ENCODE measurements at places on chromosomes 5 and 9.
A peak's percentile ranks its signal among the peaks of the same experiment; 100 is the strongest.

- DNase-seq, result no peak
- H3K4me3 ChIP-seq, result no peak overlapping the region
- no peaks in the 10 kb centered on the region for H3K4me1 ChIP-seq
- H3K27me3 ChIP-seq, result peaks cover 12% of the 10 kb centered on the region
Measured at GRCh38 chr5:177100714-177101121, 14.0 kb downstream of the FGFR4 start.

DNA sequence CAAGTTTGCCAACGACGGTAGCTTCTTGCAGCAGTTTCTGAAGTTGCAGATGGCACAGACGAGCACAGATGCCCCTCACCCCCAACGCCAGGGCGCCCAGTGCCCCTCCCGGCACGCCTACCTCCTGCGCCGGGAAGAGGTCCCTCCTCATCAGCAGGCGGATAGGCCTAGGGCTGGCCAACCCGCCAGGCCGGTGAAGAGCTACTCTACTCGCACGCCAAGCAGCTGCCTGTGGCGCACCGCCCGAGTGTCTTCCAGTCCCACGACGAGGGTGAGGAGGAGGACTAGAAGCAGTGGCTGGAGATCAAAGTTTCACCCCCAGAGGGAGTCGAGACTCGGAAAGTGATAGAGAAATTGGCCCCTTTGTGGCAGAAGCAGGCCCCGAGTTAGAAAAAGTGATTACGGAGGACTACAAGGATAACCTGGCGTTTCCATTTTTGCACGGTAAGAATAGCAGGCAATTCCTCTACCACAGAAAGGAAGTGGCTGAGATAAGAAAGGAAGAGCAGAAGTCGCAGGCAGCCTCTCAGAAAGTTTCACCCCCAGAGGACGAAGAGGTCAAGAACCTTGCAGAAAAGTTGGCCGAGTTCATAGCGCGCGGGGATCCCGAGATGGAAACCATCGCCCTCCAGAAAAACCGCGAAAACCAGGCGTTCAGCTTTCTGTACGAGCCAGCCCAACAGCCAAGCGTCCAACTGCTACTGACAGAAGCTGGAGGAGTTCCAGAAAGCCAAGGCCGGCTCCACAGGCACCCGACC is 170.4 kb downstream of the HINT1 start:
- peaks cover 31% of the 10 kb centered on the region for H3K27me3 ChIP-seq
- H3K4me1 ChIP-seq, result no peaks in the 10 kb centered on the region
- H3K27ac ChIP-seq, result no peak overlapping the region
- H3K36me3 ChIP-seq, result no peaks in the 10 kb centered on the region
- peak; percentile 4 for DNase-seq

DNA sequence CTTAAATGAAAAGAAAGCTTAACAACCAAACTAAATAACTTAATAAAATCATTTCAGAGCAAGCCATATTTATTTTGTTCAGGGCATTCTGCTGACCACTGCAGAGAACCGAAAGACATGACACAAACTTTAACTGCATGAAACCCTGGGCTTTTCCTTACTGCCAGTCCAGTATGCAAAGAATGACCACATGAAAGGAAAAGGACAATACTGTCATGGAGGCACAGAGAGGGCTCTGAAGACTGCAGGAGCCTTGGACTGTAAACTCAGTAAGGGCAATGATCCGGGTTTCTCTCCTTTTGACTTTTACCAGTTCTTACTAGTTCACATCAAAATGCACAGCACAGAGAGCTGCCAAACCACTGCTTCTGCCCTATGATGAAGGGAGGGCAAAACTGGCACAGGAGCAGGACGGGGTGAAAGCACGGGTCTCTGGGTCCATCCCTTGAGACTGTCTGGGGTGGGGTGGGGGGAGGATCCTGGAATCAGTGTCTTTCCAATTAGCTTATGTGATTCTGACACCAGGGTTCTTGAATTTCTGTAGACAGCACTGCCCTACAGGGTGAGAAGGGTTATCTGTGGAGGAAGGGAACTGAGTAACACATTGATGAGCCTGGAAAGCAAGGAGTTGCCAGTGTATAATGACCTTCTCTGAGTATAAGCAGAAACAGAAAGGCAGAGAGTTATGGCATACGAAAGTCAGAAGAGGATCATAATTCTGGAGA is 44.7 kb downstream of the RNF130 start:
- no peak for DNase-seq
- H3K36me3 ChIP-seq, result no peaks in the 10 kb centered on the region
- no peak overlapping the region for H3K27ac ChIP-seq
- H3K4me1 ChIP-seq, result peaks cover 3% of the 10 kb centered on the region

GRCh38 chr9:3263698-3264097 is 262.1 kb downstream of the RFX3 start:
- 0 out of 3 replicates have a peak, but pooled peaks cover 2% of the 10 kb centered on the region for H3K4me1 ChIP-seq
- no peak for DNase-seq
- no peak overlapping the region for H3K4me3 ChIP-seq

DNA sequence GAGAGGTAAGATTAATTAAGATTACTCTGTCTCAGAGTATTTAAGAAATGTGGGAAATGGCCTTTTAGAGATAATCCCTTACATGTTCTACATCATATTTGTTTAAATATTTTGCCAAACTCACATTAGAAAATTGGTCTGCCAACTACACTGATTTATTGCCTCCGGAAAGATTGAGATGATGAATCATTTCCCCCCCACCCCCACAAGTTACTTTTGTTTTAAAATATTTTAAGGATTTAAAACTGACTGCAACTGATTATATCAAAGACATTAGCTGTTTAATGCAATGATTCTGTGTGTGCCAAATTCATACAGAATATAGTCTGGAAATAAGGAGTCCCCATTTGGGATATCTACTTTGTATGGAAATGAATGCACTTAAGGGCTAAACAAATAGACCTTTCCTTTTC is 674.4 kb downstream of the PRR16 start:
- no peaks in the 10 kb centered on the region for H3K4me1 ChIP-seq
- no peak overlapping the region for H3K27ac ChIP-seq
- H3K36me3 ChIP-seq, result no peaks in the 10 kb centered on the region
- no peaks in the 10 kb centered on the region for H3K27me3 ChIP-seq
- DNase-seq, result no peak
- H3K4me3 ChIP-seq, result no peak overlapping the region

- no peak for DNase-seq
- H3K4me3 ChIP-seq, result no peak overlapping the region
- no peaks in the 10 kb centered on the region for H3K4me1 ChIP-seq
- peaks cover 12% of the 10 kb centered on the region for H3K36me3 ChIP-seq
- H3K27ac ChIP-seq, result no peak overlapping the region
- no peaks in the 10 kb centered on the region for H3K27me3 ChIP-seq
Measured at GRCh38 chr5:171906703-171907590, 99.5 kb downstream of the FBXW11 start.

DNA sequence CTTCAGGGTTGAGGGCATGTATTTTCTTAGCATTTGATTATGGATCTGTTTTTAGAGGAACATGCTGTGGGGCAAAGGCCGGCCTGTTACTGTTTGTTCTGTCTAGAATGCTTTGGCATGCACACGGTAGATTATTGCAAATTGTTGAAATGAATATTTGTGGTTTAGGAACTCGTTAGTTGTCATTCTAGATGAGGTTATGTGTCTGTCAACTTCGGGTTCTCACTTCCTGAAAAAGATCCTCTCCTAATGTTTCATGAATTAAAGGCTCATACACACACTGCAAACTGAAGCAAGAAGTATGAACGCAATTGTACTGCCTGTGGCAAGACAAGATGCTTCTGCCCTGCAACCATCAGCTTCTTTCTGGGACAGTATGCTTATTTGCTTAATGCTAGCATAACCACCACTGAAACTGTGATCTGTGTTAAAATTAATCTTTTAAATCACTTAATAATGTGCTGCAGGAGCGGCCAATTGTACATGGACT is 99.6 kb downstream of the BASP1 start:
- H3K27ac ChIP-seq, result no peak overlapping the region
- H3K36me3 ChIP-seq, result no peaks in the 10 kb centered on the region
- no peaks in the 10 kb centered on the region for H3K27me3 ChIP-seq

GRCh38 chr5:67095346-67096171 is 101.0 kb downstream of the CD180 start:
- DNase-seq, result no peak
- no peaks in the 10 kb centered on the region for H3K27me3 ChIP-seq
- no peaks in the 10 kb centered on the region for H3K4me1 ChIP-seq
- H3K36me3 ChIP-seq, result peaks cover 2% of the 10 kb centered on the region
- H3K27ac ChIP-seq, result no peak overlapping the region
- H3K4me3 ChIP-seq, result no peak overlapping the region

GRCh38 chr5:137236849-137237507 is 262.1 kb downstream of the SPOCK1 start:
- H3K27me3 ChIP-seq, result no peaks in the 10 kb centered on the region
- no peaks in the 10 kb centered on the region for H3K4me1 ChIP-seq
- no peak overlapping the region for H3K4me3 ChIP-seq
- no peaks in the 10 kb centered on the region for H3K36me3 ChIP-seq
- H3K27ac ChIP-seq, result no peak overlapping the region

DNA sequence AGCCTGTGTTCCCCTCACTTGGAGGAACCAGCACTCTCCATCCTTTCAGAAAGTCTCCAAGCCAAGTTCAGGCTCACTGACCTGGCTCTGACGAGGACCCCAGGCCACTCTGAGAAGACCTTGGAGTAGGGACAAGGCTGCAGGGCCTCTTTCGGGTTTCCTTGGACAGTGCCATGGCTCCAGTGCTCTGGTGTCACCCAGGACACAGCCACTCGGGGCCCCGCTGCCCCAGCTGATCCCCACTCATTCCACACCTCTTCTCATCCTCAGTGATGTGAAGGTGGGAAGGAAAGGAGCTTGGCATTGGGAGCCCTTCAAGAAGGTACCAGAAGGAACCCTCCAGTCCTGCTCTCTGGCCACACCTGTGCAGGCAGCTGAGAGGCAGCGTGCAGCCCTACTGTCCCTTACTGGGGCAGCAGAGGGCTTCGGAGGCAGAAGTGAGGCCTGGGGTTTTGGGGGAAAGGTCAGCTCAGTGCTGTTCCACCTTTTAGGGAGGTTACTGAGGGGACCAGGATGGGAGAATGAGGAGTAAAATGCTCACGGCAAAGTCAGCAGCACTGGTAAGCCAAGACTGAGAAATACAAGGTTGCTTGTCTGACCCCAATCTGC is 4.7 kb upstream of the NUP214 start:
- H3K4me1 ChIP-seq, result peaks cover 16% of the 10 kb centered on the region
- peaks cover 2% of the 10 kb centered on the region for H3K36me3 ChIP-seq

GRCh38 chr5:1686016-1686802 is 113.4 kb downstream of the MRPL36 start:
- H3K36me3 ChIP-seq, result no peaks in the 10 kb centered on the region
- no peak for DNase-seq
- no peak overlapping the region for H3K4me3 ChIP-seq

DNA sequence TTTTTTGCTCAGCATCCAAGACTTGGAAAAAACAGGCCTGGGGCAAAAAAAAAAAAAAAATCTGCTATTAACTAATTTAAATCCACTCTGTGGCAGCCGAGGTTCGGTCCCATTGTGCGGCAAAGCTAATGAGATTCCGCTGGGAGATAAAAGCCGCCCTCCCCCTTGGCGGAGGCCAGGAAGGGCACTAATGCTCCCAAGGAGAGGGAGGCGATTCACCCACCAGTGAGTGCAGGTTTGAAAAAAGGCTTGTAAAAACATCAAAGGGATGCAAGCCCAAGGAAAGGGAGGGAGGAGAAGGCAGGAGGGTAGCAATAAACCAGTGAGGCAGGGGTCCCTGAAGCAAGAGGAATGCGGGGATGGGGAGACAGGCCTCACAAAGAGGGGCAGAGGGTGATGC is 129.5 kb upstream of the RAPGEF1 start:
- no peak overlapping the region for H3K4me3 ChIP-seq
- DNase-seq, result no peak
- H3K4me1 ChIP-seq, result no peaks in the 10 kb centered on the region
- H3K27ac ChIP-seq, result no peak overlapping the region
- H3K36me3 ChIP-seq, result no peaks in the 10 kb centered on the region

DNA sequence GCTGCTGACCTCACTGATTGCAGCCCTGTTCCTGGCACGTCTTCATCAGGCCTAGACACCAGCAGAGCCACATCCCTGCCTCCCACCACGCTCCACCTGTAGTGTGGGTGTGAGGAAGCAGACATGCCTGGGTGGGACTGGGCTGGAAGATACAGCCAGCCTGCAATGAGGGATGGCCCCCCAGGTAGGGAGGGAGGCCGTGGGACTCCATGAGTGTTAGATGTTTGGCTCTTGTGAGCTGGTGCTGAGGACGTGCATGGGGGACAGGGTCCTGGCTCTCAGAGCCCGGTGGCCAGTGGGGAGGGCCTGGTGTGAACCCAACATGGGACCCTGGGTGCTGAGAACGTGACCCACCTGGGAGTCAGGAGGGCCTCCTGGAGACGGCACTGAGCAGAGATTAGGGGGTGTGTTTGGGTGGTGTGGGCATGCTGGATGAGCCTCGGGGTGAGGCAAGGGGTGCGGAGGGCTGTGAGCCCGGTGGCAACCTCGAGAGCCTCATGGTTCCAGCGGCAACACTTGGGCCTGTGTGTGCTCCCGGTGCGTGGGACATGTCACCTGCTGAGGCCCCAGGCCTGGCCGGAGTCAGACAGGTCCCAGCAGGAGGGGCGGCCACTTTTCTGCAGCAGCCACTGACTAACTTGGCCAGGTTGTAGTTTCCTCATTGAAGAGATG is 87.6 kb downstream of the PHF2 start:
- no peaks in the 10 kb centered on the region for H3K27me3 ChIP-seq
- peaks cover 7% of the 10 kb centered on the region for H3K4me1 ChIP-seq
- DNase-seq, result no peak
- H3K36me3 ChIP-seq, result peaks cover 14% of the 10 kb centered on the region
- H3K4me3 ChIP-seq, result no peak overlapping the region
- H3K27ac ChIP-seq, result no peak overlapping the region

DNA sequence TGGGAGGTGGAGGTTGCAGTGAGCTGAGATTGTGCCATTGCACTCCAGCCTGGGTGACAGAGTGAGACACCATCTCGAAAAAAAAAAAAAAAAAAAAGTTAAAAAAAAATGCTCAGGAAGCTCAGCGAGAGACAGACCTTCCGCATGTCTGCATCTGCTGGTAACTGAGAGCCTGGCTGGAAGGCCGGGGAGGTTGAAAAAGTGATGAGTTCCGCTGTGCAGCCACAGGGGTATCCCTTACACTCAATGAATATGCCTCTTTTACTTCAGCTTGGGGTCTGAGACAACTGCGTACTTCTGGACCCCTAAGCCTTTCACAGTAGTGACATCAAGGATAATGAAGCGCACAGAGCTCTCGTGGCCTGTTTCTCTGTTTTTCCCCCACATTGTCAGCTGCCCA is 179.9 kb upstream of the KLF4 start:
- H3K27me3 ChIP-seq, result peaks cover 8% of the 10 kb centered on the region
- H3K4me1 ChIP-seq, result no peaks in the 10 kb centered on the region
- H3K4me3 ChIP-seq, result no peak overlapping the region

DNA sequence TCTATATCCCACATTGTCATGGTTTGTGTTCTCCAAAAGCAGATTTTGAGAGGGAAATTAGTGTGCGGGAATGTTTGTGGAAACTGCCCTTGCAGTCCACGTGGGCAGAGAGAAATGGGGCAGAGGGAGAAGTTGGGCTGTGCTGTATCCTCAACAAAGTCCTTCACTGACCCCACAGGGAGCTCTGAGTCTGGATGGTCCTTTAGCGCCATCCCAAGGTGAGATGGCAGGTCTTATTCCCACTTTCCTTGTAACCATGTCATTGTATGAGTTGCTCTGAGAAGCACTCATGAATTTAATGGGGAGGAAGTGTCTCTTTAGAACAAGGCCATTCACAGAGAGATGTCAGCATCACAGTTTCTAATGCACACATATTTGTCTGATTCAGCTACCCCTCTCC is 127.1 kb downstream of the ANKRD18B start:
- no peak overlapping the region for H3K4me3 ChIP-seq
- H3K4me1 ChIP-seq, result no peaks in the 10 kb centered on the region
- no peak overlapping the region for H3K27ac ChIP-seq
- DNase-seq, result no peak
- no peaks in the 10 kb centered on the region for H3K36me3 ChIP-seq

- H3K27ac ChIP-seq, result no peak overlapping the region
- H3K4me3 ChIP-seq, result no peak overlapping the region
- DNase-seq, result no peak
- H3K27me3 ChIP-seq, result no peaks in the 10 kb centered on the region
Measured at GRCh38 chr9:2290382-2290781, 275.2 kb downstream of the SMARCA2 start.
